ENCODE measurements at places on chromosomes 12 and 14.
A peak's percentile ranks its signal among the peaks of the same experiment; 100 is the strongest.

GRCh38 chr14:51871846-51872245 lies 11.4 kb downstream of the GNG2 start:
- DNase-seq: no peak

DNA sequence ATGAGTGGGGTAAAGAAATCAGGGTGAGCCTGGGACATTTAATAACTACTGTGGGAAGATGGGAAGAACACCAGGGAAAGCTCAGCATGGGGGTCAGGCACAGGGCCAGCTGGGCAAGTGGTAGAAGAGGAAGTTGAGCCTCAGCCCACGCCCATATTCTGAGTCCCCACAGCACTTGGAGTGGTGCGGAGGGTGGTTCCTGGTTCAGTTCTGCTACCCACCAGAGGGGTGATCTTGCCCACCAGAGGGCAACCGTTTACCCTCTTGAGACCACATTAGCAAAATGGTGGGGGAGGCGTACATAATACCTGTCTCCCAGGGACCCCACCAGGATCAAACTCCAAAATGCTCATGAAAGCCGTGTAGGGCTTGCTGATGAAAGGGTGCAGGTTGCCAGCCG lies 16.8 kb upstream of the ANKRD33 start:
- DNase-seq: peak; percentile 13

- no peak for DNase-seq
Measured at GRCh38 chr12:51898937-51899336, 8.4 kb upstream of the ACVRL1 start.

GRCh38 chr12:5522432-5523335 lies 90.8 kb downstream of the NTF3 start:
- DNase-seq: no peak

DNA sequence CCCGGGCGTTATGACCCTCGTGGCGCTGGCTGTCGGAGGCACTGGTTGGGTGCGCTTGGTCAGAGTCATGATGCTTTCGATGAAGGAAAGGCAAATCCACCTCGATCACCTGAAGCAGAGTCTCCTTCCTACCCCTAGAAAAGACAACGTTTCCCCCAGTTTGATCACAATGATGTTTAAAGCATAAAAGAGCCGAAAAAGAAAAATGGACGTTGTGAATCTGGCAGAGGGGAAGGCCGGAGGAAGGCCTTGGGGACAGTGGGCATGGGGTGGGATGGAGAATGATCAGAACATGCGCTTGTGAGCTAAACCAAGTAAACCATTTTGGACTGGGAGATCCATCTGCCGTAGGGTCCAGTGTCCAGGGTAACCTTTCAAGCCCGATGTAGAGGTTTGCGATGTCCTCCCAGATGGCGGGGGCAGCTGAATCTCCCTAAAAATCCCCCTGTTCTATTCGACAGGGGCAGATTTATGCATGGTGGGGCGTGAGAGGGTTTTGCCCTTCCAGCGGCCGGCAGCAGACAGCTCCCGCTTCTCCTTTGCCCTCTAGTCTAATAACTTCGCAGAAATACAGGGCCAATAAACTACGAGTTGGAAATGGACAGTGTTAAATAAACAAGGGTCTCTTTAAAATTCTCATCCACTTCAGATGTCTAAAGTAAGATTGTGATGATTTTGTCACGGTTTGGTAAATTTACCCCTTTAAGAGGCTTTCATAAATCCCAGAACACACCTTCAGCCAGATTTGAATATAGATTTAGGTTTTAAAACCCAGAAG lies 2.3 kb upstream of the OTX2 start:
- no peak for DNase-seq

- DNase-seq: no peak
Measured at GRCh38 chr12:46084666-46085631, 94.6 kb upstream of the SCAF11 start.

DNA sequence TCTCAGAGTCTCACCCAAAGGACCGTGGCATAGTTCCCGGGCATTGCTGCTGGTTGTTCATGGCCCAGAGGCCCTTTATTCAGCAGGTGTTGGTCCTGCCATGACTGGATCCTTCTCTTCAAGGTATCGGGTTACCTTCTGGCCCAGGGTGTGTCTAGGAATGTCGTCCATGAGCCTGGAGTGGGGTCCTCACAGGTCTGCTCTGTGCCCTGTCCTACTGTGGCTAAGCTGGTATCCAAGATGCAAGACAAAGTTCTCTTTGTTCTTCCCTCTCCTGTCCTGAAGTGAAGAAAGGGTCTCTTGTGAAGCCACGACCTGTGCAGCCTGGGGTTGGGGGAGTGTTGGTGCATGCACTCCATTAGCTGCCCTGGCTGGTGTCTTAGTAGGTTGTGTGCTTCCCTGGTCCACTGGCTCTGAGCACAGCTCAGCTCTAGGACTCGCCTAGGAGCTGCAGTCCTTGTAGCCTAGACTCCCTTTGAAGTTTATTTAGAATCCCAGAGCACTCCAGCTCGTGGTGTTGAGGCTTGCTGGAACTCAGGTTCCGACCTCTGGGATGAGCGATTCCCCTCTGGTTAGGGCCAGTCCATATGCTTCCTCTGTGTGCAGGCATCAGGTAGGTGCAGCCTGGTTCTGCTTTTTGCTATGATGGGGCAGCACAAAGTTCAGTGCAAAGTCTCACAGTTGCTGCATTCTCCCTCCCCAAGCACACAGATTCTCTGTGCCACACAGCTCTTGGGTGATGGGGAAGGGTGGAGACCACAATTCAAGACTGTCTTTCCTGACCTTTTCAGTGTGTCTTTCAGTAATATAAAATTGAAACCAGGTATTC lies 117.4 kb downstream of the NUBPL start:
- DNase-seq: no peak

GRCh38 chr12:102423462-102423861 lies 56.9 kb downstream of the IGF1 start:
- DNase-seq: no peak

DNA sequence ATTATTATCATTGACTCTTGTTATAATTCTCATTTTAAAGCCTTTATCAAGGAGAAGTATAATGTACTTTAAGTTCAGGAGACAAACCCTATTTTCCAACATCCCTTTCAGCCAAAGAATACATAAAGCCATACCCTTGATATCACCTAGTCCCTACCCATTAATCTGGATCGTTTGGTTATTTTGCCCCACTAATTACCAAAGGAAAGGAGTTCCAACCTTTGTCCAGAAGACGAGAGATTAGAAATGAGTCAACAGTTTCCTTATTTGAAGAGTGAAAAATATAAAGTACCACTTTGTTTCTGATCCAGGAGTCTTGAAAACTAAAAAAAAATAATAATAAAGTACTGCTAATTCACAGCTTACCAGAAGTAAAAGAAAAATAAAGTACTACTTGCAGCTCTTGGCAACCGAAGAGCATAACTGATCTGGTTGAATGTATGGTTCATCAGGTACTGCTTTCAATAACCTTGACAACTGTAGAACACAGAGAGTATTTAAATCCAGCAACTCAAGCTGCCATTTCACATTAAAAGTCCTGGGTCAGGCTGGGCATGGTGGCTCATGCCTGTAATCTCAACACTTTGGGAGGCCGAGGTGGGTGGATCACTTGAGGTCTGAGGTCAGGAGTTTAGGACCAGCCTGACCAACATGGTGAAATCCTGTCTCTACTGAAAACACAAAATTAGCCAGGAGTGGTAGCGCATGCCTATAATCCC lies 33.7 kb downstream of the LIMA1 start:
- DNase-seq: no peak

DNA sequence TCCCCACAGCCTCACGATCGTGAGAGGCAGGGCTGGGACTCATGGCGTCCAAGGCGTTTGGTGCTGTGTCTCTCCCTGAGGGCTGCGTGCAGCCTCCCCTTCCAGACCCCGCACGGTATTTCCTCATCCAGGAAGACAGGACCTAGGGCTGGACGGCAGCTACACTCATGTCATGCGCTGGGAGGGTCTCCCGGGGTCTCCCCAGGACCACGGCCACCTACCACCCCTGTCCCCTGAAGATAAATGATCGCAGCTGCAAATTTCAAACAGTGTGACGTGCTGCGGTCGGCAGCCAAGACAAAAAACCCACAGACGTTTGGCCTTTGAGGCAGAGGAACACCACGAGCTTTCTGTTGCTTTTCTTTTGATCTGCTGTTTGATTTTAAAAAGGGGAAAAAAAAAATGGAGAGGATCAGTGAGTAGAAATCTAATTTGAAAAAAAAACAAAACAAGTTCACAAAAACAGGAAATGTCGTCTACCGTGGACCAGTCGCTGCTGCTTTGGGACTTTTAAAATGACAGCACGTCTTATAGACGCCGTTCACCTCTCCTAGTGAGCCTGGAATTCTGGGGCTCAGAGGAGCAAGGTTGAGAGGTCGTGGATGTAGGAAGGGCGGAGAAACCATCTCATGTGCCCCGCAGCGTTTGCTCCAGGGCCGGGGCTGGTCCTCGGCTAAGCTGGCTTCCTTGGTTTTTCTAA lies 237.6 kb downstream of the SLC41A2 start:
- no peak for DNase-seq

DNA sequence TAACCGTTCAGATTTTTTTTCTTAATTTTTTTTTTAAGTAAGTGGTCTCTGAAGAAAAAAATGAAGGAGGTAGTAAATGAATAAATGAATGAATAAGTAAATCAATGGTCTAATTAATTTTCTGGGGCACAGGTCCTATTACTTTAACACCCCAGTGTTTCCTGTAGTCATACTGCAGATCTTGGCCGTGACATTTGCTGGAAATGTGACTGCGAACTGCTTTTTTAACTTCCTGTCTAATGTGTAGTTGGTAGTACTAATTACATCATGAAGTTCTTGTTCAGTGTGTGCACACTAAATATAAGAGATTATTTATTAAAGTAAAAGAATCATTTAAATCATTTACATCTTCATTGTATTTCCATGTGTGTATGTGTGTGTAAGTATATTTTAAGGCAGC lies 45.4 kb downstream of the AEBP2 start:
- DNase-seq: no peak

DNA sequence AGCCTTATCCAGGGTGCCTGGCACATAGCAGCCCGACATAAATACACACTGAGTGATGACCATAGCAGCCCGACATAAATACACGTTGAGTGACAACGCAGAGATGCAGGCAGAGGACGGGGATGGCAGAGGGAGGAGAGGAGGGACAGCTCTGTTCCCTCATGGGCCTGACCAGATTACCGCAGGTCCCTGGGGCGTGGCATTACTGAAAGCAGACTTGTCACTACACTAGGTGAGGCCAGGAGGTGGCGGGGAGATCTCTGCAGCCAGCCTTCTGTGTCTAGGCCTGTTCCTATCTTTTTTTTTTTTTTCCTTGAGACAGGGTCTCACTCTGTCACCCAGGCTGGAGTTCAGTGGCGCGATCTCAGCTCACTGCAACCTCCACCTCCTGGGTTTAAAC lies 69.0 kb downstream of the HRK start:
- DNase-seq: no peak

DNA sequence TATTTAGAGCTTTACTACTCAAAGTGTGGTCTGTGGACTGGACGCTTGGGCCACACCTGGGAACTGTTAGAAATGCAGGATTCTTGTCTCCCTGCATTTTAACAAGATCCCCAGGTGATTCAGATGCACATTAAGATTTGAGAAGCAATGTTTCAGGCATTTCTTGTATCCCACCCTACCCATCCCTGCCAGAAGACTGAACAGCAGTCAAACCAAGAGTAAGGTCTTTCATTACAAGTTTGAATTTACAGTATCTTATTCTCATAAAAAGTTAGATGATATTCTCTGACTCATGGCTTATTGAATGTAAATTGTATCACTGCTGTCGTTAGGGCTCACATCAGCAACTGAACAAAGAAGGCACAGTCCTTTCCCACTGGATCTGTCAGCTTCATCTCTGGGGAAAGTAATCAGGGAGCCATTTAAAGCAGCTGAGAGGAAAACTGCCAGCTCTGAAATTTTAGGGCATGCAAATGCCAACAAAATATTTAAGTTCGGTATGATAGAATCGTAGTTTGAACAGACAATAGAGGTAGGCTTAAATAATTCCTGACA lies 141.1 kb downstream of the AKAP6 start:
- DNase-seq: no peak

- DNase-seq: no peak
Measured at GRCh38 chr14:88488081-88488480, 66.7 kb downstream of the PTPN21 start.

GRCh38 chr12:107251288-107251687 lies 157.9 kb upstream of the CRY1 start:
- DNase-seq: no peak

GRCh38 chr12:100199347-100200149 lies 1.1 kb upstream of the ACTR6 start:
- DNase-seq: peak; percentile 30

DNA sequence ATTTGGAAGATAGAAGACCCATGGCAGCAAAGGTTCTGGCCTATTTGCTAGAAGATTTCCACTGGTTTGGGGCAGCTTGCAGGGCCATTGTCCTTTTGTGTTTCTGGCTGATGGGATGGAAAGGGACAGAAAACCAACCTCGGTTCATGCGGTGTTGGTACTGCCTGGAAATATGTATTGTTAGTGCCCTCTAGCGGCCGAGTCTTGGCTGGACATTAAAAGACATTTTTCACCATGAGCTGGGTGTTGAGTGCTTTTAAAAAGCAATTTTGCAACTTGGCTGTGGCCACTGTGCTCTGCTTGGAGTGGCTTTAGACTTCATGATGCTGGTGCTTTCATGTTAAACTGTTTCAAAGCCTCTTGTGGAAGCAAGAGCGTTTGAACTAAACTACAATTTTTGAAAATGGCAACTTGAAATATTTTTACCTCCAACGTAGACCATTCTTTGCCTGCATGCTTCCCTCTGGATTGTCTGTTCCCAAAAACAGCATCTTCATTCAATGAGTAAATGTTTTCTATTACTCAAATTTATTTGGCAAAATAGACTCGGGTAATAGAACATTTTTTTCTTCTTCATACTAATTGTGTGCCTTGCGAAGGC lies 102.7 kb upstream of the TBX5 start:
- DNase-seq: peak; percentile 63

- peak; percentile 16 for DNase-seq
Measured at GRCh38 chr14:100524933-100525243, 62.3 kb downstream of the BEGAIN start.

Measured in Kasumi-1 (cell line).